Kidney epithelial cell (primary cell): ENCODE measurements at places on chromosomes 2 and 18. TPM values are rescaled to one million over a fixed set of nuclear protein-coding genes. Genes with fewer than 3 reads are reported as not detected.

CNGA3 gene
- 0.21 TPM in 1 of 2 replicates, not detected in the other for total RNA-seq

GRCh38 chr2:217801115-217801531, 201.7 kb downstream of the TNS1 start:
- no peak for DNase-seq

GRCh38 chr2:105329197-105329554, 359 bp downstream of the TGFBRAP1 start:
- DNase-seq = no peak

LONRF2 gene
- 3.3 and 4.1 TPM in 2 replicates for total RNA-seq

DNA sequence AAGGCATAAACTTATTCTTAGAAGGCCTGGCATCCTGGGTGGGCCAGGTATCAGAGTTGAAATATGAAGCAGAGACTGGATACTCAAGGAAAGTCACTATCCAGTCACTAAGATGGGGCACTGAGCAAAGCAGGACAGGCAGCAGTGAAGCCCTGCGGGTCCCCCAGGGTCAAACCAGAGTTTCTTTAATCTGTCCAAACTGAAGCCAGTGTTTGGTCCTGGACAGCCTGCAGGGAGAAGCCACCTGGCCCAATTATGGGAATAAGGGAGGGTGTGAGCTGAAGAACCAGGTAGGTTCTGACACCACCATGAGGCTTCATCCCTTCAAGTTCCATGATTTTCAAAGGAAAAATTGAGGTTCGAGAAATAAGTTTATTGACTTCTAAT, 298.4 kb upstream of the FBXO11 start:
- DNase-seq = no peak

DNA sequence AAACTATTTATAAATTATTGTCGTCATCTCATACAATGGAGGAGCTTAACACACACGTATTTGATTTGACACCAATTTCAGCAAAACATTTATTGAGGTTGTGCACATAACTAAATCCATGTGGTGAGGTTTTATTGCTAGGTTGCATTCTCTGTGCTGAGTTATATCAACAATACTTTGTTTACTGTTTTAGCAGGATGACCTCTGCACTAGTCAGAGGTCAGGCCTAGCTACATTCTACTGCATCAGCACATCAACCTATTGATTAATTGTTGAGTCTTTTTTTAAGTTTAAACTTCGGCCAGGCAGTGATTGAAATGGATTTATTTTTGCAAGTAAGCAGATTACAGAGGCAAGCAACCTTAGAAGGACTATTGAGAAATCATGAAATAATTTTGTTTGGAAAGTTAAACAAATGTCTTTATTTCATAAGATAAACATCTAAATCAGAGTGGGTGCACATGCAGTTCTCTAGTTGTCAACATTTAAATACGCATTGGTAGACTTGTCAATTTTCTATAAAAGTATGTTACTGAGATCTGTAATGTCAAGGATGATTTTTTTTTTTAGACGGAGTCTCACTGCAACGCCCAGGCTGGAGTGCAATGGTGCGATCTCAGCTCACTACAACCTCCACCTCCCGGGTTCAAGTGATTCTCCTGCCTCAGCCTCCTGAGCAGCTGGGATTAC, 75.2 kb upstream of the CD28 start:
- no peak for DNase-seq

DNA sequence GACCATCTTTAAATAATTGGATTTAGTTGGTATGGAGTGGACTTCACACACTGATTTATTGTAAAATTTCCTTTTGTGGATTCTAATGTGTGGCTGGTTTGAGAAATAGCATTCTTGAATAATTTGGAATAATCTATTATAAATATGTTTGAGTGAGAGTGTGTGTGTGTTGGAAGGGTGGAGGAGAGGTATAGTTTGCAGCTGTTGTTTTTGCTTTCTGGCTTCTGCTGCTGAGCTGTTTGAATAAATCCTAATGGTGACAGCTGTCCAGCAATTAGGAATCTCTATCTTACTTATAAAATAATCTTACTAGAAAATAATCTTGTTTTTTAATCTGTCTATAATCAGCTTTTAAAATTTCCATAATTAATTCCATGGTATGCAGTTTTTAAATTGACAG, 1283.0 kb upstream of the CDH2 start:
- no peak for DNase-seq

DNA sequence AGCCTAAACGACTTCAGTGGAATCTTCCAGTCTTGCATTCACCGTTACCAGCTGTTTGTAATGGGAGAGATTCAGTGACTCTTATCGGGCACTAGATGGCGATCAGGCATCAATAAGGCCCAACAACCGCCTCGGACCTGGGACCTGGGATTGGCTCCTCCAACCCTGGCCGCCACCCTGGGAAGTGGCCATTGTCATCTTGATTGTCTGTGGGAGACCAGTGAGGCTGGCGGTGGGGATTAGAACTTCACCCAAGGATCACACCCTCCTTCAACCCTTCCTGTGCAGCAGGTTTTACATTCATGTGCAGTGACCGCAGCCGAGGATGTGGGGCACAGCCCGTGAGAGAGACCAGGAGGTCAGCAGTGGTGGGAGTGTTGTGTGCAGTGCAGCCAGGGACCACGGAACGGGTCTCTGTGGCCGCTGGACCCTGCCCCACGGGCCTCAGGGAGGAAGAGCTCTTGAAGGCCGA, 85.3 kb downstream of the SPP2 start:
- peak; percentile 81 for DNase-seq

- DNase-seq = peak; percentile 25
These were observed at the start of gene GBX2 for GRCh38 chr2:236168110-236169080. Gene GBX2, minus strand, starts transcription at chr2:236168386. Its CDS starts 415 bp downstream, at chr2:236167971.

GRCh38 chr18:8726281-8726680, 20.9 kb downstream of the MTCL1 start:
- DNase-seq = no peak

WBP1 gene
- total RNA-seq = 78.9 and 96.9 TPM in 2 replicates

DNA sequence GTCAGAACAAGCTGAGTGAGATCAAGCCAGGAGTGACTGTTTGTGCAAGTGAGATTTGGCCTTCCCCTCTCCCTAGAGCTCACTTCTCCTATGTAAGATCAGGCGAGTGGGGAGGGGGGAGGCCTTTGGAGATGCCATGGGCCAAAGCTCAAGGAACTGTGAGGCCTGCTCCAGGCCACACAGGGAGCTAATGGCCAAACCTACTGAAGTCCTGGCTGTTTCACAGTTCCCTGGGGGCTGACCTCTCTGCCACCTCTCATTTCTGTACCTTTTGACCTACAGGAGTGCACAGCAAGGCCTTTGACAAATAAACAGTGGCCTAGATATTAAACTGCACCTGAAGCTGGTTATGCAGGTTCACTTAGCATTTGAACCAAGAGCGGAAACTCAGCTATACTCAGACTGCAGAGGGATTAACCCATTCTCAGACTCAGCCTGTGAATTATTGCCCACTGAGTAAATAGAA, 235.0 kb upstream of the NT5C1B start:
- no peak for DNase-seq

DNA sequence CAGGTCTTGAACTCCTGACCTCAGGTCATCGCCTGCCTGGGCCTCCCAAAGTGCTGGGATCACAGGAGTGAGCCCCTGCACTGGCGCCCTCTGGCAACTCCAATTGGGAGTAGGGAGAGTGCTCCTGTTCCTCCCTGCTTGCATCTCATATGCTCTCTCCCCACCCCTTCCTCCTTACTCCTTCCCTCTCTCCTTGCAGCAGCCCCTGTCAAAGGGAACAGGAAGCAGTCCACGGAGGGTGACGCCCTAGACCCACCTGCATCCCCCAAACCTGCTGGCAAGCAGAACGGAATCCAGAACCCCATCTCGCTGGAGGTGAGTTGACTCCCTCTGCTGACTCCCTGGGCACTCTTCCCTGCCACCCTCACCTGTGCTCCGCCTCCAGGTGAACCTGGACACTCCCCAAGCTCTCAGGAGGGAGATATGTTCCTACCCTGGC, 10.7 kb downstream of the ARID5A start:
- DNase-seq = no peak

DNA sequence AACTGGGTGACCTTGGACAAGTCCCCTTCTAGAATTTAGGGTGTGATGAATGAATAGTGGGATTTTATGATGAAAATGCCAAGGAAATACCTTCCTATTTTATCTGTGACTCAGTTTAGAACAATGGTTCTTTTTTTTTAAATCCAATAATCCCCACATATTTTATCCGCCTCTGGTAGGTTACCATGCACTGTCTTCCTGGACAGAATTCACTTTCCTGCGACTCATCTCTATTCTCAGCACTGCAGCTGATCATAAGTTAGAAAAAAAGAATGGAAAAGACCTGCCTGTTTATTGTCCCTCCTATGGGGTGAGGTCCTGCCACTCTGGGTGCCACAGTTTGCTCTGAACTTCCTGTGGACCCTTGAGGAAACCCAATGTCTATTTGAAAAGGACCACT, 73.1 kb downstream of the IRS1 start:
- no peak for DNase-seq

GRCh38 chr2:10844097-10844496, 31.5 kb upstream of the PDIA6 start:
- peak; percentile 44 for DNase-seq

C1D gene
- 21.6 and 24.3 TPM in 2 replicates for total RNA-seq

- no peak for DNase-seq
These were observed 135.5 kb upstream of the MYT1L start for GRCh38 chr2:2466534-2466933.

DNA sequence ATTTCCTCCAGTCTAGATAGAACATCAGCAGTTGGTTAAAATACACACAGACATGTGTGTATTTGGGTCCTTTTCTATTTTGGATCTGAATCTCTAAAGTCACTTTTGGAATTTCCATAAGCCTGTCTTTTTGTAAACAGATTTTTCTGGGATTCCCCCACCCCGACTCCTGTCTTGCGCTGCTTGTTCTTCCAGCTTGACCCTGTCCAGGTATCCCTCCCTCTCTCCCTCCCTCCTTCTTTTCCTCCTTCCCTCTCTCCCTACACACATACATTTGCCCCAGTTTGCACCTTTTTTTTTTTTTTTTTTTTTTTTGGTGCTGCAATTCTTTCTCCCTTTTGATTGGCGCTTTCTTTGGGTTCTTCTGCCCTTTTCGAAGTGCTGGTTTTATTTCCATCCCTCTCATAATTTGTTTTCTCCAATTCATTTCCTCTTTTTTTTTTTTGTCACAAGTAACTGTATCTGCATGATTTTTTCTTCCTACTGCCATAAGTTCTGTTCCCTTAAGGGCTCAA, 114.8 kb upstream of the SERTAD2 start:
- no peak for DNase-seq

CHN1 gene
- total RNA-seq = 19.3 and 23.7 TPM in 2 replicates

GRCh38 chr2:228866781-228867180, 404.3 kb downstream of the PID1 start:
- DNase-seq = no peak

- no peak for DNase-seq
These were observed 685.2 kb downstream of the NUP35 start for GRCh38 chr2:183809404-183809803.

SULT1C4 gene
- 33.3 and 37.7 TPM in 2 replicates for total RNA-seq

PPIG gene
- total RNA-seq = 15.3 and 24.7 TPM in 2 replicates

GRCh38 chr2:63778391-63778790, 63.3 kb upstream of the UGP2 start:
- DNase-seq = no peak

DNA sequence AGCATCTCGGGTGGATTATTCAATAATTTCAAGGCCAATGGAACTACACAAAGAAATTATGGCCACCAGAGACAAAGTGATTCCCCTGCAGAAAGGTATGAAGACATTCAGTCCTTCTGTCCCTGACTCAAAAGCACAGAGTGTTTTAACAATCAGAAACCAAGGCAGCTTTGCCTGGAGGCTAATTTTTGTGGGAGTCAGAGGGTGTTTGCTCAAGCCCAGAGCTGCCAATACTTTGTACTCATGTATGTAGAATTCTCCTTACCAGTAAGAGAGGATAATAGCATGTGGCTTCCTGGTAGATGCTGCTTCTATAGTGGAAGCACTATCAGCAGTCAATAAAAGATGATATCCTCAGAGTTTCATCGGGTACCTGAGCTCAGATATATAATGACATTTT, 178.4 kb downstream of the KCNE4 start:
- DNase-seq = no peak

- DNase-seq = peak; percentile 72
These were observed 89.6 kb downstream of the GBX2 start for GRCh38 chr2:236078297-236079255.

- DNase-seq = peak; percentile 80
These were observed 269.8 kb upstream of the ID2 start for GRCh38 chr2:8412082-8412481.

VWA3B gene
- not detected in 2 replicates for total RNA-seq

DNA sequence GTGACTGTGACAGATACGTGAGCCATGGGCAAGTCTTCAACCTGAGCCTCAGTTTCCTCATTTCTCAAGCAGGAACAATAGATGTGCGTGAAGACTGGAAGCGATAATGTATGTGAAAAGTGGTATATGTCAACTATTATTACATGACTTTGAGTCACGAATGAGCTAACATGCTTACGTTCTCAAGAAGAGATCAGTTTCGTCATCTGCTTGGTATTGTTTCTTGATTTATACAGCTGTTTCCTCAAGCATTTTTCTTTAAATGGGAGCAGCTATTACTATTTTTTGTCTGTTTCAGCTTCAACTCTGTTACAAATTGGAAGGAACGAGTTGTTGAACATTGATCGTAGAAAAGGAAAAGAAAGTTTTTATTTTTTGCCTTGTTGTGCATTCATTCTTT, 48.5 kb upstream of the THOC1 start:
- DNase-seq = no peak

GRCh38 chr2:236533343-236533742, 36.3 kb upstream of the ACKR3 start:
- no peak for DNase-seq

DNA sequence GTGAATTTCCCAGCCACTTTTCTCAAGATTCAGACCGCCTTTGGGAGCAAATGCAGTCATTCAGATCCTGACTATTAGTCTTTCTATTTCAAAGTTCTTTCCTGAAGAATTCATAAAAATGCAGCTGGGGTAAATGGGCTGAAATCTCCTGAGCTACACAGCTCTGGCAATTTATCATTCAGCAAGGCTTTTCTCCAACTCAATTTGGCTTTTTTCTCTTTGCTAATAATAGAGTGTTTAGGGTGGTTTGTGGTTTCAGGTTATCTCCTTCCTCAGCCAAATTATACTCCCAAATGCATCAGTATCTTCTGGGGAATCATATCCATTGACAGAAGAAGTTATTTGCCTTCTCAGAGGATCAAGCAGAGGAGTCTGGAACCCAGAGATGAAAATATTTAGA, 282.4 kb upstream of the SLC14A2 start:
- no peak for DNase-seq

DNA sequence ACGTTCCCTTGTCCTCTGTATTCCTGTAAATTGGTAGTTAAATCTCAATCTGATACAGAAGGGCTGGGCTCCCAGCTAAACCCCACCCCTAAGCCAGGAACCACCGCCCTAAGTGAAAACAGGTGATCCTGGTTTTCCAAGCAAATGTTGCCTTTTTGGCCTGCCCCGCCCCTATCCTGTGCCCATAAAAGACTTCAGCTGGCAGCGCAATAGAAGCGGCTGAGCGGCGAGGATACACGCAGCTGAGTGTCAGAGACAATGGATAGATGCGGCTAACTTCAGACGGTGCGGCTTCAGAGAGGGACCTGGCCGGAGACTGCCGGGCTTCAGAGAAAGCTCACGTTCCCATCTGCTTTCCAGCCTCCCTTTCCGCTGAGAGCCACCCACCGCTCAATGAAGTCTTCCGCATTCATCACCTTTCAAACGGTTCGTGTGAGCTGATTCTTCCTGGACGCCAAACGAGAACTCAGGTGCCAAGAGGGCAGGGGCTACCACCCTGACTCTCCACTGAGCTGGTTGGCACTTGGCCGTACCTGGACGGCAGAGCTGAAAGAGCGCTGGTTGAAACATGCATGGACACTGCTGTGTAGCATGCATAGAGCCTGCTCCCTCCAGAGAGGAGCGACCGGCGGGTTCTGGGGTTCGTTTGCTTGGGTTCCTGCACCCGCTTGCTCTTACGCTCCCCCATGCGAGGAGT, 49.5 kb upstream of the POLE4 start:
- DNase-seq = no peak
